ENCODE measurements at places on chromosomes 11 and 22. TPM values are rescaled to one million over a fixed set of nuclear protein-coding genes. Genes with fewer than 3 reads are reported as not detected.

- no peak for DNase-seq
Observed at GRCh38 chr11:35163702-35164496, 24.9 kb downstream of the CD44 start.

DNA sequence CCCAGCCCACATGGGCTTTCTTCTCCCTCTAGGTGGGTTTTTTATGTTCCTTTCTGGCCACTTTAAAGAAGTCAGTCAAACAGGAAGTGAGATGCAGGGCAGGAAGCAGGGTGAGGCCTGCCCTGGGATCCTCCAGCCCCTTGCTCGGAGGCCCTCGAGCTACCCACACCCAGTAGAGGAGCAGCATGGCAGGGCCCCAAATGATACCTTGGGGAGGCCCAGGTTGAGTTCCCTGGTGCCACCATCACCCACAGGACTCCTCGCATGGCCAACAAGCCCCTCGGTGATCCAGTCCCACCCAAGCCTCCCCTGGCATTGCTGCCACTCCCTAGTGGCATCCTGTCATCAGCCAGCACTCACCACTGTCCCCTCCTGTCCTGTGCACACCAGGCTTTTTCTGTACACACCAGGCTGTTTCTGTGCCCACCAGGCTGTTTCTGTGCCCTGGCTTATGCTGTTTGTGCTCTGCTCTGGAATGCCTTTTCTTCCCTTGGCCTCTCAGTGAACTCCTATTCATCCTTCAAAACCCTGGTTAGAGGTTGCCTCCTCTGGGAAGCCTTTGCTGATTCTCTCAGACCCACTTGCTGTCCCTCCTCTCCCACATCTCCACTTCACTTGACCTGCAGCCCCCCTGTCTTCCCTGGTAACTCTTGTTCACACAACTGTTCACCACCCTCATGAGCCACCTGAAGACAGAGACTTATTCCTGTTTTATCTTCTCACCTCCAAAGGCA lies 3.1 kb upstream of the PTGDR2 start:
- DNase-seq, result no peak

DNA sequence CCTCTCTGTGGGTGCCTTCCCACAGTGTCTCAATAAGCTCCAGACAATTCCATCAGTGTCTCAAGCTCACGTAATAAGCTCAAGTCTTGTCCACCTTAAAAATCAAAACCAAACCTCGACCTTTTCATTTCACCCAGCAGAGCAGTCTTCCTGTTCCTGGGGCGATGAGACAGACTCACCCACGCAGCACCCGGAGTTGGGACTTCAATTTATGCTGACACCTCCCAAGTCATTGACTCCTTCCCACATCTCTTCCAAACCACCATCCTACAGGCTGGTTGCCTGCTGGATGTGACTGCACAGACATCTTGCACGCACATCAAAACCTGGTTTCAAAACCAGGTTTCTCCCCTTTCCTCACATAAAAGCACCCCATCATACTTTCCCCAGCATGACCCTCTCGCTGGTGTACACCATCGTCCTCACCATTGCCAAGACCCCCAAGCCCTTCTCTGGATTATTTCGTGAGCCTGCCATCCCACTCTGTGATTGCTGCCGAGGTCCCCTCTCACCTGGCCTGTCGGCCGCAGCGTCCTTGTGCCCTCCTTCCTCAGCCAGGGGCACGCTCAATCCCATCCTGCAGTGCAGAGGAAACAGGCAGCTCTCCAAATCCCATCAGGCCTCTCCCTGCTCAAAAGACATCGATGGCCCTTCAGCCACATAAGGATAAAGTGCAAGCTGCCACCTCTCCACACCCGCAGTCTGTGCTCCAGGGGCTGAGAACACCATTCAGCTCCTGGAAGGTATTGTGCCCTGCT lies 45.1 kb upstream of the FBXO3 start:
- no peak for DNase-seq

- DNase-seq, result no peak
Observed at GRCh38 chr11:77710358-77710757, 72.8 kb upstream of the CLNS1A start.

- DNase-seq, result no peak
Observed at GRCh38 chr11:19721176-19721575, 8.5 kb downstream of the NAV2 start.

GRCh38 chr22:35343664-35344550 lies 37.0 kb upstream of the HMOX1 start:
- no peak for DNase-seq

DNA sequence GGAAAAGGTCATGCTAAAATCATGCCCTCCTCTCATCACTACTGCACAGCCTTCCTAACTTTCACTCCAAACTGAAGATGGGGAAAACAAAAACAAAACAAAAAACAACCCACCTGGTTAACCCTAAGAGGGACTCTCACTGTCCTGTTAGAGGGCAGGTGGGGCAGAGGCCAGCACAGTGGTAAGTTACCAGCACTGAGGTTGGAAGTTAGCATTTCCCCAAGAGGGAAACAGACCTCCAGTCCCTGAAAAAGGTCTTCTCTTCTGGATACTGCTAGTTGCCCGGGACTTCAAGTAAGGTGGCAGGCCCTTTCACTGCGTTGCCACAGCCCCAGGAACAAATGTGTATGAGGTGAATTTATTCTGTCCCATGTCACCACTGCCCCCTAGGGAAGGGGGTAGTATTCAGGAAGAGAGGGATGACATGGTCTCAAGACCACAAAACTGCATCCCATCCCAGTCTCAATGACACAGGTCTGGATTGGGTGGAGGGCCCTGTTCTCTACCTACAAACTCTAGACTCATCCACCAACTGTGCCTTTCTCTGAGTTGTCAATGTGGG lies 792 bp upstream of the ADAMTS8 start:
- DNase-seq, result no peak

DNA sequence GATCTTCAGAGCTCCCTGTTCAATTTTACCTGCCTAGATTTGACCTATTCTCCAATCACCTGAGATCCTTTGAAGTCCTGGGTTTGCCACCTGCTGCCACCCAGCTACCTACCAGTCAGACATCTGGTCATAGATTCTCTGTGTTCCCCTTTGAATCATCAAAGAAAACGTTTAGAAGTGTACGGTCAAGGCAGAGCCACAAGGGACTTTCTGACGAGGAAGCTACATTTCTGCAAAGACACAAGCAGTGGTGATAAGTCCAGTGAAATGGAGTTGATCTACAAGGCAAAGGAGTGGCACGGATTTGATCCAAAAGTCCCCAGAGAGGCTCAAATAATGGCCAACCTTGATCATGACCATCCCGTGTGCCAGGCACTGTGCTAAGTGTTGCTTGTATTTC lies 549.9 kb downstream of the MIAT start:
- no peak for DNase-seq

- no peak for DNase-seq
Observed at GRCh38 chr11:47464483-47464882, 15.5 kb upstream of the RAPSN start.

ANKK1 gene
- 4.6 TPM for total RNA-seq

- DNase-seq, result no peak
Observed at GRCh38 chr11:125326126-125326525, 161.6 kb downstream of the PKNOX2 start.

DNA sequence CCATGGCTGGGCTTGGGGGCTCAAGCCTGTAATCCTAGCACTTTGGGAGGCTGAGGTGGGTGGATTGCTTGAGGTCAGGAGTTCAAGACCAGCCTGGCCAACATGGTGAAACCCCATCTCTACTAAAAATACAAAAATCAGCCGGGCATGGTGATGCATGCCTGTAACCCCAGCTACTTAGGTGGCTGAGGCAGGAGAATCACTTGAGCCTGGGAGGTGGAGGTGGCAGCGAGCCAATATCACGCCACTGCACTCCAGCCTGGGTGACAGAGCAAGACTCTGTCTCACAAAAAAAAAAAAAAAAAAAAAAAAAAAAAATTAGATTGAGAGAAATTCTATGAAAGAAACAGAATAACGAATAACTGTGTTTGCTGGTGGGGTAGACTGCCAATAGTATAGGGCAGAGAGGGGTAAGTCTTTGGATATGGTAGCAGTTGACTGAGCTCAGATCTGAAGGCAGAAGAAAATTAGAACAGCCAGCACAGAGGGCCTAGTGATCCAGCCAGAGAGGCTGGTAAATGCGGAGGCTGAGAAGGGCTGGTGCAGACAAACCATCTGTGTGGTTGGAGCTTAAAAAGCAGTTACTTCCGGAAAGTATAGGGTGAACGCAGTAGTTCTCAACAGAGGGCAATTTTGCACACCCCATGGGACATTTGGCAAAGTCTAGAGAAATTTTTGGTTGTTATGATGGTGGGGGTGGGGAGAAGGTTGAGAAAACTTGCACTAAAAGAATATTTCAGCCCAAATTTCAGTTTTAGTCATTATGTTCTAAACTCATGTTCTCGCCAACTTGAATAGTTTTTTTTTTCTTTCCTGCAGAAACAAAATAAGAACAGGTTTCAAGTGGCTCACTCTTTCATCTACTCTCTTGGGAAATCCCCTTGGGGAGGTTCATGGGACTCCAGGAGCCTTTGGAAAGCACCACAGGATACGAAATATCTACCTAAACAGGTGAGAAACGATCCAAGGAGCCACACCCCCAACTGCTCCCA lies 1.6 kb upstream of the HORMAD2 start:
- no peak for DNase-seq

- no peak for DNase-seq
Observed at GRCh38 chr11:2955906-2956476, 26.8 kb upstream of the PHLDA2 start.

DNA sequence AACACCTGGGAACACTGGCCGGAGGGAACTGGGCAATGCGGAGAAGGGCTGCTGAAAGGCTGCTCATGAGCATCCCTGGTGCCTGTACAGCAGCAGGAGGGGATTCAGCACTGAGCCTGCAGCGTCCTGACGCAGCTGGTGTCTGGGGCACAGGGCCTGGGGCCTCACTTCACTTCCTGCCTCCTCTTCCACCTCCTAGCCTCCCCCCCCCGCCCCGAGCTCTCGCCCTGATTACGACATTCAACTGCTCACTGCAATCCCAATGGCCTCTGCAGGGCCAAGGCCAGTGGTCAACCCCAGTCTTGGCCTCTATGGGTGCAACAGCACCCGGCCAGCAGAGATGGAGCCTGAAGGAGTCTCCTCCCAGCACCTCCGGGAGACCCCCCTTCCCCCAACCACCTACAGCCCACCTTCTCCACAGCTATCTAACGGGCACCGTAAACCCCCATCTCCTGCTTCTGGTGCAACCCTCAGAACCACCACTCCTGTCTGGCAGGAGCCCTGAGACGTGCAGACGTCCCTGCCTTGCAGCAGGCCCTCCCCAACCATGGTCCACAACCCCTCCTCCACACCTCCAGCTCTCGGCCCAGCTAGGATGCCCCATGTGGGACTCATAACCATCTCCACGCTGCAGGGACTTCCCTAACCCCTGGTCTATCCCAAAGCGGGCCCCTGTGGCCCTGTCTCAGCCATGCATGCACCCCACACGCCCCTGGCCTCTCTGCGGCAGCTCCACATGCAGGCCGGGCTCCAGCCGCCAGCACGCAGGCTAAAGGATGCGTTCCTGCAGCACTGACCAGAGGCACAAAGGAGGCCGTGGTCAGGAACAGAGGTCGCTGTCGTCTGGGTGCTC lies 38.2 kb downstream of the BRD1 start:
- DNase-seq, result peak; percentile 27
